Activated T-cell treated with anti-CD3 and anti-CD28 coated beads, Interleukin-2, amount 50 U/mL, for 24 hours (primary cell): ENCODE measurements at places on chromosomes 2 and 18.

DNA sequence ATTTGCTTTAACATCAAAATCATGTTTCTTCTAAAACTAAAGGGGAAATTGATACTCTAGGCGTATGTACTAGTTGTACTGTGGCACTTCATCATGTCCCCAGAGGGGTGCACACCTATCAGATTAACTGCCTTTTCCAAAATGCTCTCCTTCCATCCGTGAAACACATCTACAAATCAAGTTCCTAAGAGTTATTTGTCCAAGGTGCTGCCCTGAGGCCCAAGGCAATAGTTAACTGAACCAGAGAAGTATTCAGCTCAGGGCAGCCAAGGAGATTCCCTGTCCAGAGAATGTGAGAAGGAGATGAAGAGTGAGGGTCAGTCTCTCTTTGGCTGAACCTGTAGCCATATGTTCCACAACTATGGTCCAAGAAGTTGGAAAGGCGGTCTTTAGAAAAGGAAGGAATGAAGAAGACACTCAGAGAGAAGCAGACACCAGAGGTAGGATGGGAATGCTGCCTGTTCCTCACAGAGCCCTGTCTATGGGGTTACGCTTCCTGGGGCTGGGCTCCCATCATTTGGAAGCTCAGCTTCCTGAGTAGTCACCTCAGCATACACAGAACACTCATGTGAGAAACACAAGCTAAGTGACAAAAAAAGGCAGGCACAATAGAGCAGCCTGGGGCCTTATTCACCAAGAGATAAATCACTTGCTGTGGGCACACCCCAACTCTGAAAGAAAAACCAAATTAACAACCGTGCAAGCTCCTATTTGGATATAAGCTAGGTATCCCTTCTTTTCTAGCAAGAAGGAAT is 55.6 kb downstream of the ANKRD44 start:
- DNase-seq = no peak

DNA sequence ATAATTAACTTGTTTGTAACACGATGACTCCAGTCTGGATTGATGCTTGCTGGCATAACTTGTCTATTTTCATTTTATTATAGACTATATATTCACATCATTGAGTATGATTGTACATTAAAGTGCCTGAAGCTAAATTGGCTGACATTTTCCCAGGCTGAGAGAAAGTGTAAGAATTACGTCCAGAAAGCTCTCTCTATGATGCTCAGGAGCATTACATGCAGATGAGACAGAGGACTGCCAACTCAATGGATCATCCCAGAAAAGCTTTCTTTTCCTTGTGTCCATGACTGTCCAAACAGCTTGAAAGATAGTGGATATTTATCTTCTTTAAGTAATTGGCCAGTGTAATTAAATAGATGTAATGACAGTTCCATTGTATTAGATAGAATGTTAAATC is 1372.2 kb upstream of the TMEFF2 start:
- DNase-seq = no peak

GRCh38 chr2:48412443-48413250 is 117.3 kb upstream of the STON1 start:
- no peak for DNase-seq

- no peak for DNase-seq
Observed at GRCh38 chr2:65092791-65093190, 36.6 kb downstream of the CEP68 start.

GRCh38 chr18:11310476-11311086 is 161.2 kb upstream of the PIEZO2 start:
- no peak for DNase-seq

DNA sequence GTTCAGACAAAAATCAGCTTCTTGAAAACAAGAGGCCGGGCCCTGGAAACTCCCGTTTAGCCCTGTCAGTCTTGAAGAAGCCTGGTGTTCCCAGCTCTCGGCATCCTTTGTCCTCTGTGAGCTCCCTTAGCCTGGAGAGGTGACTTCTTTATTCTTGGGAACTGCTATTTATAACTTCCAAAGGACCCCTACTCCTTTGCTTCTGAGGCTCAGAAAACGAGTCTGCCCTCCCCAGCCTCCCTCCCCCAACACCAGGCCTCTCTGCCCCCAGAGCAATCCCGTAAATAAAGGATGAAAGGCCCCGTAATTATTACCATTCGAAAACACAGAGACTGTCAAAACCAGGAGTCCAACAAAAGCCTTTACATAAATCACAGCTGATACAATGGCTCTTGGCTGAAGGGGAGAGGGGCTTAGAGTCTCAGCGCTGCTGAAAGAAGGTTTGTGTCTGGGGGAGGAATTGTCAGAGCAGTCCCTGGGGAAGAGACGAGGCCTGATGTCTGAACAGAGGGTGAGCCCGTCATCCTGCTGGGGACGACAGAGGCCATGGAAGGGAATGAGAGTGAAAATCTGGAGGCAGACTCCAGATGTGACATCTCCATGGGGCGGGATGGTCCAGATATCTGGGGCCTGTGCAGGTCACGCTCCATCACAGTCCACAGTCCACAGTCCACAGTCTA is 283.0 kb downstream of the MYCN start:
- DNase-seq = no peak

DNA sequence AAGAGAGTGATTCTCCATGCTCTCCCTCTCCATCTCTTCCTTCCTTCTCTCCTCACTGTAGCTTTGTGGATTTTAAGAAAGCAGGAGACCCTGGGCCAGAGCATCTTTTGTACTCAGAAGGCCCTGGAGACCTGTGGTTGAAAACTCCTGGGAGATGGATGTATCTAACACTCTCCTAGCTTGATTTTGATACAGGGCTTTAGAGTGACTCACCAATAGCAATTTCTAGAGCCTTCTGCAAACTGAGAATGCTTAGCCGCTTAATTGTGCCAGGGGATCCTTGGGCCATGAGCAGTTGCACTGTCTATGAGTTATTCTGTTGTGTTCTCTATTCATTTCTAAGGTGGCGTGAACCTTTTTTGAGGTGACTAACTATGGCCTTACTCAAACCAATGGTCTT is 17.7 kb downstream of the HOXD1 start:
- DNase-seq = no peak

DNA sequence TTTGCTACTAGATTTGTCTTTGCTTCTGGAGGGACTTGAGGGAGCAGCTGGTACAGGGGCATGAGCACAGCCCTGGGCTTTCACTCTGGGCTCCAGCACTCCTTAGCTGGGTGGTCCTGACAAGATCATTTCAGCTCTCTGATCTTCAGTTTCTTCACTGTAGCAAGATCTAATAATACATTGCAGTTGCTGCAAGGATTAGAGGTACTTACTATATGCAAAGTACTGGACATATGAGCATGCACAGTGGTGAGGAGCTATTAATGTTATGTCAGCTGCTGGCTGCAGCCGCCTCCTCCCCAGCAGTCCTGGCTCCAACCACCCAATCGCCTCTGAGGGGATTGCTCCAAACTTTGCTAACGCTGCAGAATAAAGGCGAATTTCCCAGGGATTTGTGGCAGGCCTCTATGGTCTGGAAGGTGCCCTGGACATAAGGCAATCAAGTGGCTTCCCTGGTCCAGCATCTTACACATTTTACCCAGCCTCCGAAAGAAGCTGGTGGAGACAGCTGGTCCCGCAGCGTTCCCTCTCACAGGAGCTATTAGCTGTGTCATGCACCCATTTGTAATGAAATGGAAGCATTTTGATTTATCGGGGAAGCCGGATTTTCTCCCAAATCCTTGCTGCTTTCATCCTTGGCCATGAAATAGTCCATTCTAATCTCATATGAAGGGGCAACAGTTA is 96.7 kb downstream of the RHOB start:
- no peak for DNase-seq

DNA sequence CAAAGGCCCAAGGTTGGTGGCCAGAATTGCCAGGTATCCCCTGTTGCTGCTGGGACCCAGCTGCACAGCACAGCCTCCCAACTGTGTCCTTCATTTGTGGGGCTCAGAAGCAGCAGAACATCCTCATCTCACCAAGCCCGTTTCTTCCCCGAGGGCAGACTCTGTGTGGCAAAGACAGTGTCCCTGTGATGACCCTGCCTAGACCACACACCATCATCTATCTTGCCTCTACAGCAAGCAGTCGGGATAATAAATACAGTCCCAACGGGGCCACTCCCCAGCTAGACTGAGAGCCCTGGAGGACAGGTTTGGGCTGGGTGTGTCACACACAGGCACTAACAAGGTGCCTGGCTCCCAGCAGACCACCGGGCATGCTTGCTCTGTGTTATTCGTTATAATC is 93.4 kb downstream of the PTGR3 start:
- no peak for DNase-seq

DNA sequence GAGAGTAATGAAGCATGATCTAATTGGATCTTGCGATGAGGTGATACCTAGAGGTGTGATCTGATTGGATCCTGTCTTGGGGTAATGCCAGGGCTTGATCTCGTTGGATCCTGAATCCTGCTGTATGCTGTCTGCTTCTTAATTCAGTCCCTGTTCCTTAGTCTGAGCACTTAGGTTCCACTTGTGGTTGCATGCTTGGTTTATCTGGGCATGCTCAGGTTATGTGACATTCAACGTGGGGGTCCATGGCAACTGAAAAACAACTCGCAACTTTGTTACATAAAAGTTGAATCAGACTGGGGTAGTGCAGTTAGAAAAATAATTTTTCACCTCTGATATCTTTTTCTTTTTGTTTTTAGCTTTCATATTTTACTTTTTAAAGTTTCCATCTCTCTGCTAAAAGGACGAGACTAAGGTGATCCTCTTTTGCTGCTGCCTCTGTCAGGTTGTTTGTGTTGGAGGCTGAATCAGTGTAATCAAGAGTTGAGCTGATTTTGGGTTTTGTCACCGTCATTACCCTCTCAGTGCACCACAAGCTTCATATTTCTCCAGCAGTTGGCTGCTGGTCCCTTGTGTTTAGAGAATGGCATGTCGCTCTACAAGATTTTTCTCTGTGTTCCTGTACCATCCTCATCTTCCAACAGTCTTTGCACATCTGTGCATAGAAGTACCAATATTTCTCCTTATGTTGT is 67.9 kb downstream of the NCOA1 start:
- no peak for DNase-seq

DNA sequence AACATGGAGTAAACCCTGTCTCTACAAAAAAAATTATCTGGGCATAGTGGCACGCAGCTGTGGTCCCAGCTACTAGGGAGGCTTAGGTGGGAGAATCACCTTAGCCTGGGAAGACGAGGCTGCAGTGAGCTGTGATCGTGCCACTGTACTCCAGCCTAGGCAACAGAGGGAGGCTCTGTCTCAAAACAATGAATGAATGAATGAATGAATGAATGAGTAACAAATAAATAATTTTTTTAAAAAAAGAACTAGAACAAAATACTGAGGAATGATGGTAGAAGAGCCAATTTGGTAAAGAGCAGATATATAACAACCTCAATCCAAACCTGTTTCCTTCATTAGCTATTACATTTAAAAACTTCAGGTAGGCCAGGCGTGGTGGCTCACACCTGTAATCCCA is 60.1 kb downstream of the STRN start:
- DNase-seq = no peak

GRCh38 chr18:11316546-11316945 is 167.2 kb upstream of the PIEZO2 start:
- no peak for DNase-seq

DNA sequence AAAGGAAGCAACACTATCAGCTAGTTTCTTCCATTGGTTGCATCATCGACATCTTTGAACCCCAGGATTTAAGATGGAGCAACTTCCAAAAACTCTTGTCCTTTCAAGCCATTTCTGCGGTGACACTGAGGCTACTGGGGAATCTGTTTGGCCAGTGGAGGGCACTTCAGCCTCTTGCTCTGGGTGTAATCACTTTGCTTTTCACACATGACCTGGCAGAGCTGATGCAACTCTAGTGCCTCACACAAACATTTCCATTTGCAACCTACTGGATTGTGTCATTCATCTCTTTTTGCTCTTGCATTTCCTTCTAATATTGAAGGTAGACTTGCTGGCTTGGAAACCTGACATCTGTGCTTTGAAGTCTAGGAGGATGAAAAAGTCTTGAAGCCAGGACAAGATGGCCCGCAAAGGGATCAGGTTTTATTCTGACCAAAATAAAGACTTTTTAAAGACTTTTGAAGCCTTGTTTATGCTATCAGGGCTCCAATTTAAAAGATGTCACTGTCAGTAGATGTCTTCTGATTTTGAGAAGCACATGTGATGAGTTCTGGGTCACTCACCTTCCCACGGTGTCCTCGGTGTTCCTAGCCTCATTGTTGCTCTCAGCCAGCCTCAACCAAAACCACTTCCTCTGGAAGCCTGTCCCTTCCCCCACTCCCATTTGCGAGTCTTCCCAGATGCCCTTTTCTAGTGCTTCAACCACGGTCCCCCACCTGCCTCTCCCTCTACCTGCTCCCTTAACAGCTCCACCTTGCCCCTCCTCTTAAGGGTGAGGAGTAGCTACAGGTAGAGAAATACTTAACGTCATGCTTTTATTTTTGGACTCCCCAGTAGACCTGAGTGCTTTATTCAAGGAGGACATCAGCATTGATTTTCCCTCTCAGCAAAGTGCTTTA is 69.7 kb upstream of the KCNE4 start:
- DNase-seq = no peak

- no peak for DNase-seq
Observed at GRCh38 chr2:143697744-143698143, 568.5 kb downstream of the ARHGAP15 start.

GRCh38 chr2:223720367-223720766 is 117.0 kb downstream of the AP1S3 start:
- no peak for DNase-seq

DNA sequence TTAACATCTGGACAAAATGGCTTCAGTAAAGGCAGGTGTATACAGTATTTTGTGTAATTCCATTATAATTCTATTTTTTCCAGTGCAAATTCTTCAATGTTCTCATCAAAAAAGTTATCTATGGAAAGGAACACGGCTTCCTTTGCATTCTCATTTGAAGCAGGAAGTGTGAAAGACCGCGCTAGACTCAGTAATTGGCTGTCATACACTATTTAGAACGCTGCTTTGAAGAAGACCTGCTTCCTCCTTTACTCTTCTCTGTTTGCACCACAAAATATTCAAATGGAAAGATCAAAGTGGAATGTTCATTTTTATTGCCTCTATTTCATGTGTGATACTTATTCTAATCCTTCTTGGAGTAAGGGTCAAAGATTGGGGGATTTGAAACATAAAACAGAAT is 883.7 kb downstream of the TSN start:
- no peak for DNase-seq

GRCh38 chr18:48711651-48712486 is 173.0 kb downstream of the CTIF start:
- no peak for DNase-seq

GRCh38 chr2:168107322-168107721 is 140.1 kb downstream of the STK39 start:
- no peak for DNase-seq

- no peak for DNase-seq
Observed at GRCh38 chr2:216131175-216131926, 22.2 kb downstream of the XRCC5 start.

DNA sequence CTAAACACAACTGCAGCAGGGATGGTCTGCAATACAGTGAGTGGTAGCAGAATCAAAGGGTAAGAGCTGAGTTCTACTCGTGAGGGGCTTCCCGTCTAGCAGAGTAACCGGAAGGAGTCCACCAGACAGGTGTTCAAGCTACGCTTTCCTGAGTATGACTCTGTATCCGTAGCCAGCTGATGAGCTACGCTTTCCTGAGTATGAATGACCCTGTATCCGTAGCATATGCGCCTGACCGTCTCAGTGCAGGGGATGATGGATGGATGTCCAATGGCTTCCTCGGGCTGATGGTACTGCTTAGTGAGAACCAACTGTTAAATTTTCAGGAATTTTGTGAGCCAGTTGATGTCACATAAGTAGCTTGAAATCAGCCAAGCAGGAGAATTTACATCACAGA is 244.1 kb upstream of the MYT1L start:
- no peak for DNase-seq

GRCh38 chr18:58758606-58759005 is 87.3 kb downstream of the MALT1 start:
- no peak for DNase-seq

GRCh38 chr2:238667008-238667407 is 180.9 kb upstream of the TWIST2 start:
- no peak for DNase-seq
